ENCODE measurements at places on chromosomes 5 and 9.

DNA sequence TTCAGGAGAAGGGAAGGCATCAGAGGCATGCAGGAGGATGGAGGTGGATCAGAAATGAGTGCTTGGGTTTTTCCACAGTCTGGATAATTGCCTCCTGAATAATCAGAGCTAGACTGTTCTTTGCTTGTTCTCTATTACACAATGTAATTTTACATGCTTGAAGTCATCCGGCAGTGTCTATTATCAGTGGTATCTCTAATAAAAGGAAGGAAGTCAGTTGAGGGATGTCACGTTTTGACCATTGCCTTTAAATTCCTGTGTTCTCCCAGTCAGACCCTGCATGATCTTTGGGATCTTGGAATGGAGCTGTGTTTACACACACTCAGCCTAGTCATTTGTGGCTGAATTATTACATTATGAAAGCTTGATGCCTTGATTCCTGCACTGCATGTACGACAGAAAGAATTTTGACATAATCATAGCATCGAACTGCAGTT is 91.0 kb downstream of the PDE8B start:
- no peak for DNase-seq

- DNase-seq: no peak
Measured at GRCh38 chr5:124823380-124823779, 76.9 kb upstream of the ZNF608 start.

GRCh38 chr9:113963017-113963620 is 87.0 kb downstream of the ZNF618 start:
- peak; percentile 39 for DNase-seq

DNA sequence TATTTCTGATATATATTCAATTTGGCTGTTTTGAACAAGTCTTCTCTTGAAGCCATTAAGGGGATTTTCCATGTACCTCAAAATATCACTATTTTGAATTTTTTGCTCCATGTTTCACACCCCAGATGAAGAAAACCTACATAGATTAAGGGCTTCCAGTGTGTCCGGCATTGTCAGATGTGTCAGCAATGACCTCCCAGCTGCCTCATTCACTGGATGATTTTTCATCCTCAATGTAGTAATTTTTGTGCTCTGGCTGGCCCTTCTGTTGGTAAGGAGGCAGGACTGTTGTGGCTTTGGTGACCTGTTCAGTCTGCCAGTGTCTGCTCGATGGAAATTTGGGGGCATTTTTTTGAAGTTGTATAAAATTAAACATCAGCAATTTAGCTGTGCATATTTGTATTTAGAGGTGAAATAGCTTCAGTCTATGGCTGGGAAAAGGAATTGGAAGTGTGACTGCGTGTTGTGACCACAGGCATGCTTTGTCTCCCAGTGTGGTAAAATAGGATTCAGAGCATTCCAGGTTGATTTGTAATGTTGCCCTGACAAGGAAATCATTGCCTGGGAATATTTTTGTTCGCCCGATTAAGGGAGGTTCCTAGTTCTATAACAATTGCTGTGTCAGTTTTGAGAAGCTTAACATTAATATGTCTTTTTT is 312.4 kb downstream of the ARHGEF28 start:
- DNase-seq: no peak

GRCh38 chr5:66661149-66661548 is 65.0 kb downstream of the MAST4 start:
- no peak for DNase-seq

- DNase-seq: no peak
Measured at GRCh38 chr5:65856520-65856919, 69.9 kb upstream of the ERBIN start.

- DNase-seq: no peak
Measured at GRCh38 chr5:2782658-2783057, 31.2 kb upstream of the IRX2 start.

DNA sequence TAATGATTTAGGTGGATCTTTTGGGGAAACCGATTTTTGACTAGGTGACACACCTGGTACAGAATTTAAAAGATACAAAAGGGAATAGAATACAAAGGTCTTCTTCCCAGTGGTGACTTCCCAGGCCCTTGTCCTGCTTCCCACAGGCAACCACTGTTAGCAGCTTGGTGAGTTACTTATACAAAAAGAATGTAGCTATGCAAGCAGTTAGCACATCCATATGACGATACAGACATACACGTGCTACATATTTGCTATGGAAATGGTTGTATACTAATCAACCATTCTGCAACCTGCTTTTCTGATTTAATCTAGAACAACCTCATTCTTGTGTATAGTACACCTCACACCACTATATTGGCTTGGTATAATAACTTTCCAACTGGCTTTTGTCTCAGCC is 51.0 kb downstream of the OTULIN start:
- DNase-seq: no peak

DNA sequence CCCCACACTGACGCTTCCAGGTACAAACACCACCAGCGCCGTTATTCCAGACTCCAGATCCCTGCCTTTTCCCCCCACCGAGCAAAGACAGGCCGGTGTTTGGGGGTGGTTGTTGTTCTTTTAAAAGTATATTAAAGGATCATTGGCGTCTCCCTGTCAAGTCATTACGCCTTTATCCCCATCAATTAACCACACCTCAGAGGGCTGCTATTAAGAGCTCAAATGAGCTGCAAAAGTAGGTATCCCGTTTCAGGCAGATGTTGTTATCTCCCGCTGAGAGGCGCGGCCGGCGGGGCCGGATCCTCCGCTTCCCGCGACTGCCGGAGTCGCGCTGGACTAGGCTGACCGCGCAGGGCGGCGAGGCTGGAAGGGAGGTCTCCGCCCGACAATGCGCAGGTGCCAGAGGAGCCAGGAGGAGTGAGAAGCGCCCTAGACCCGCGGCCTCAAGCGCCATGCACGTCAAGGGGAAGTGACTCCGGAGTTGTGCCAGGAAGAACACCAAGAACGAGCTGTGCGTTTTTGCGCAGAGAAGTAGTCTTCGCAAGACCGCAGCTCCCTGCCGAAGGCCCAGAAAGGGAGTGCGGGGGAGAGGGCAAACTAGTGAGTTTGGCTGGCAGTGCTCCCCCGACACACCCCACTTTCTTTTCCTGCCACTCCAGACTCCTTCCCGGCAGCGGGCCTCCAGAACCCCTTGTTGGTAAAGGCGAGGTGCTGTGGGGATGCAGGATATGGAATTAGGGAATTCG is 8.2 kb downstream of the NR2F1-AS1 start:
- no peak for DNase-seq

GRCh38 chr5:170142196-170142595 is 36.5 kb downstream of the FOXI1 start:
- no peak for DNase-seq

DNA sequence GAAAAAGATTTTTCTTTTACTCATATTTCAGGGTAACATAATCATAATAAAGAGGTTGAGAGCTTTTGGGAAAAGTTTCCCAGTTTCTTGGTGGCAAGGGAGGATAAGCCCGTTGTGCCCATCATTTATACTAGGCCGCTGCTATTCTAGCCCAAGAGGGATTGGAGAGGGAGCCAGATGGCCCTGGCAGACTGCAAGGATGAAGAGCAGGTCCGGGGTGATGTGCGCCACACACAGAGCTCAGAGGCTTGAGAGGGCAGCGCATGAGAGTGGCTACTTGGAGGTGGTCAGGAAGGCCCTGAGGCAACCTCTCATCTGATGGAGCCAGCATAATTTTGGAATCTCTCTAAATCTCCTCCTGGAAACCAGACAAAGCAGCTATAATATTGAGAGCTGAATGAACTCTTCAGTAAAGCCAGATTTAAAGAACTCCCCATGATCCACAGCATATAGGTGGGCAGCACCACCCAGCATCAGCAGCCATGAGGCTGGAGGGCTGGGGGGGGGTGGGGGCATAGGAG is 110.1 kb downstream of the MED27 start:
- DNase-seq: no peak

DNA sequence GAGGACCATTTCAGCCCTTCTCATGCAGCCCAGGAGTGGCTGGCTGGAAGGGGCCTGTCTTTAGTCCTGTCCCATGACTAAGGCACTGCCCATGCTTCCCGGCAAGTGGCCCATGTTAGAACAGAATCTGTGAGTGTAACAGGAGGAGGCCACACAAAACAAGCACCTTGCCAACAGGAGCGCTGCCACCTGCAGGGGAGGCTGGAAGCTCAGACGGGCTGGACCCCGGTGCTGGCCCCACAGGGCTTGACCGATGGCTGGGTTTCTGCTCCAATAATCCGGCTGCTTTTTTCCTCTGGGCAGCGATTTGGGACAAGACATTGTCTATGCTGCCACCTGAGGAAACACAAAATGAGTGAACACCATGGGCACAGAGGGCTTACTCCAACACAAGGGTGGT is 28.4 kb downstream of the ANKS6 start:
- no peak for DNase-seq

- no peak for DNase-seq
Measured at GRCh38 chr5:91288118-91288916, 94.8 kb downstream of the ARRDC3 start.

- no peak for DNase-seq
Measured at GRCh38 chr5:86756839-86757238, 139.1 kb downstream of the COX7C start.

DNA sequence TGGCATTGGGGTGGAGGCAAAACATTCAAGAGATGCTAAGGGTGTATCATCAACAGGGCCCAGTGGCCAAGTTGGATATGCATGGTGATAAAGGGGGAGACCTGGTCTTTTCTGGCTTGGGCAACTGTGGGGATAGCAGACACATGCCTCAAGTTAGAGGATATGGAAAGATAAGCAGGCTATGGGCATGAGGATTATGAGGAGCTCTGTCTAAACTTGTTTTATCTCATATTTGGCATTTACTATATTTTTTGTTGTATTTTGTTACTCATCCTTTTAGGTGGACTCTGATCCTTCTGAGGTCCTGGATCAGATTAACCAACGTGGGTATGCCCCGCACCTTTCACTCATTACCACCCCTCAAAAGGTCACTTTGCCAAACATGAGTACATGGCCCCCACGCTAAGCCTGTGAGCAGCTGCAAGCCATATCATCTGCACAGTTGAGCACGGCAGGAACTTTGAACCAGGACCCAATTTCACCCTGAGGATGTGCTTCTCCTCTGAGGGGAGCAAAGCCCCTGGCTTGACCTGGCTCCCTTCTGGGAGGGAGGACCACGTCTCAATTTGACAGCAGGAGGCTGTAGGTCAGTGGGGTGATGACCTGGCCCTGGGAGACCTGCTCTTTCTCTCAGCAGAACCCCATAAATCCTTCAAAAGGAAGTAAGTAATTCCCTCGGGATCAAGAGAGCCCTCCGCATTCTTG is 71.1 kb upstream of the CD180 start:
- no peak for DNase-seq

GRCh38 chr5:61100437-61100836 is 61.8 kb downstream of the SMIM15 start:
- no peak for DNase-seq

- DNase-seq: no peak
Measured at GRCh38 chr5:65999061-65999723, 72.8 kb downstream of the ERBIN start.

GRCh38 chr5:60535198-60535597 is 164.8 kb downstream of the DEPDC1B start:
- no peak for DNase-seq

DNA sequence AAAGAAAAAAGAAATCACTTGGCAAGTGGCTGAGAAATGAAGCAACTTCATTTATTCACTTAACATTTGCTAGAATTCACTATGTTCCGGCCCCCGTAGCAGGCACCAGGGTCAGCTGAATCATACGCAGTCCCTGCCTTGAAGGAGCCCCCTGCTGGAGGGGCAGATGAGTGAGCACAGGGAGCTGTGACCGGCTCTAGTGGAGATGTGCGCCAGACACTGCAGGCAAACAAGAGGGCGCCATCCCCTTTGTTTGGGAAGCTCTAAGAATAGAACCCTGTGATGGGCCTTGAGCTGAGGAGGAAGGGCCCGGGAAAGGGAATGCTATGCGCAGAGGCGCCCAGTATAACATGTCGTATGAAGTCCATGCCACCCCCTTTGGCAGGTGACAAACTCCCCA is 20.2 kb upstream of the RPL26L1 start:
- no peak for DNase-seq

GRCh38 chr9:89759572-89759971 is 154.8 kb downstream of the GADD45G start:
- DNase-seq: no peak

DNA sequence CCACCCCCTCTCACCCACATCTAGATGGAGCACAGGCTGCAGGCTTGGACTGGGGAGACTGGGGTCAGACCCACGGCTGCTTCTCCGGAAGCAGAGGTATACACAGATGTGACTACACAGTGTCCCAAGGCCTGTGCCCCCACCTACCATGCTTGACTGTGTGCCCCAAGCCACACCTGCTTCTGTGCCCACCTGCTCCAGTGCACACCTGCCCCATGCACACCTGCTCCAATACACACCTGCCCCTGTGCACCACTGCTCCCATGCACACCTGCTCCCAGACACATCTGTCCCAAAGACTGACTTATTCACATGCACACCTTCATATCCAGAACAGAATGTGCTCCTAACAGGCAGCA is 5.5 kb upstream of the COL5A1 start:
- no peak for DNase-seq

DNA sequence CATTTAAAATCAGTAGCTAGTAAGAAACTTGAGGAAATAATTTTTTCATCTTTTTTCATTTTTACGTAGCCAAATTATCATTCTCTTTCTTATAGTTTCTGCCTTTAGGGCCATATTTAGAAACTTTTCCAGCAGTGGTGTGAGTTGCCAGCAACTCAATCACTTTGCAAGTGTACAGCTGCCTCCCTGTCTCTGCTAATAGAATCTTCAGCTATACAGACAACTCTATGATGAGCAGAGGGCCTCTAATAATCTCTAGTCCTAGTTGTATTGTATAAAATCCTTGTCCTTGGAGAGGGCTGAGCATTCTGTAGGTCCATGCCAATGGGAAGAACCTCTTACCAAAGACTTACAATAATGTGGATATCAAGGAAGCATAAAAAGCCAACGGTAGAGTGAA is 11.5 kb upstream of the SHOC1 start:
- DNase-seq: no peak

DNA sequence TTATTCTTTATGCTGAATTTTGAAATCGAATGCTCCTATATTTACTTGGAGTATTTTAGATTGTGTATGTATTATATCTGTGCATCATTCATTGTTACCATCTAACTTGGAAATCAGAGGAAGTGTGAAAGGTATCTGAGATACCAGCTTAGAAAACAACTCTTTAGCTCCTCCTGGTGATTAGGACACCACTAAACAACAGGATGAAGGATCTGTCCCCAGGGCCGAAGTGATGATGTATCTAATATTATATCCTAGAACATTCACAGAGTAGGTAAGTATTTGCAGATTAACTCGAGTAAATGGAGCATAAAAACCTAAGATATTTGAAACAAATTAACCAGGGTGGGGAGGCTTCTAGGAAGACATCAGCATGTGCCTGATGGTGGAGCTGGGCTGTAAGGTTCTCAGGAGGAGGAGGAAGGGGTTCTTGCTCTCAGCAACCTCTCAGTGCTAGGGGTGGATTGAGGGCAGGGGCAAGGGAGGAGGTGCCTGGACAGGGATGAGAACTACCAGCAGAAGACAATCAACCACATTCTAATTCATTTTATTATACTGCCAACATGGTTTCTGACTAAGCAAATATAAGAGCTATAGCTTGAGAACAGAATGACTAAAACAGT is 2.6 kb upstream of the NFIL3 start:
- no peak for DNase-seq

- DNase-seq: peak; percentile 70
Measured at GRCh38 chr5:14595189-14595588, 13.6 kb downstream of the OTULINL start.

All from HL-60 (cell line).